ENCODE measurements at places on chromosomes 5 and 9. TPM values are rescaled to one million over a fixed set of nuclear protein-coding genes. Genes with fewer than 3 reads are reported as not detected.

LMAN2 gene
- total RNA-seq, result 148 TPM

SH2D3C gene
- total RNA-seq, result 0.17 TPM

- DNase-seq, result no peak
Measured at GRCh38 chr5:171714261-171714660, 71.4 kb upstream of the SMIM23 start.

CDC37L1 gene
- total RNA-seq, result 15.3 TPM

GRCh38 chr5:129820-130219, 37.9 kb downstream of the PLEKHG4B start:
- no peak for DNase-seq

IFNA17 gene
- not detected for total RNA-seq

GRCh38 chr5:103409013-103409670, 150.6 kb downstream of the MACIR start:
- no peak for DNase-seq

- DNase-seq, result no peak
Measured at GRCh38 chr9:75914883-75915452, 24.5 kb downstream of the PCSK5 start.

- no peak for DNase-seq
Measured at GRCh38 chr9:131478421-131478868, 24.3 kb upstream of the POMT1 start.

- DNase-seq, result no peak
Measured at GRCh38 chr5:163914910-163915309, 409.5 kb downstream of the MAT2B start.

HDAC3 gene
- 67.5 TPM for total RNA-seq

DNA sequence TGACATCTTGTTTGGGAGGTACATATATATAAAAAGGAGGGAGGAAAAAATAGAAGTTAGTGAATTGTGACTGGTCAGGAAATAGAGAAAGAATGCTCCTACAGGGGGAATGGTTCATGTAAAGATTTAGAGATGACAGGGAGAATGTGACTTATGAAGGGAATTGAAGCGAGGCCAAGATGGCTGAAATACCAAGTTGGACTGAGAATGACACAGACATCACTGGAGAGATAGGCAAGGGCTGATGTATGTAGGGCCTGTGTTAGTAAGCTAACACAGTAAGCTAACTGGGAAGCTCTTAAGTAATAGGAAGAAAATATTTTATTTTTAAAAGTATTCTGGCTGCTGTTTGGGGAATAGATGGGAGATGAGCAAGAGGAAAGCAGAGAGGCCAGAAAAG, 286.3 kb downstream of the NNT start:
- DNase-seq, result no peak

SPINK7 gene
- not detected for total RNA-seq

- no peak for DNase-seq
Measured at GRCh38 chr5:126189862-126190261, 233.3 kb upstream of the GRAMD2B start.

GRCh38 chr5:54421976-54422375, 33.5 kb upstream of the HSPB3 start:
- DNase-seq, result no peak

- no peak for DNase-seq
Measured at GRCh38 chr9:6051511-6051950, 36.1 kb upstream of the RANBP6 start.

DNA sequence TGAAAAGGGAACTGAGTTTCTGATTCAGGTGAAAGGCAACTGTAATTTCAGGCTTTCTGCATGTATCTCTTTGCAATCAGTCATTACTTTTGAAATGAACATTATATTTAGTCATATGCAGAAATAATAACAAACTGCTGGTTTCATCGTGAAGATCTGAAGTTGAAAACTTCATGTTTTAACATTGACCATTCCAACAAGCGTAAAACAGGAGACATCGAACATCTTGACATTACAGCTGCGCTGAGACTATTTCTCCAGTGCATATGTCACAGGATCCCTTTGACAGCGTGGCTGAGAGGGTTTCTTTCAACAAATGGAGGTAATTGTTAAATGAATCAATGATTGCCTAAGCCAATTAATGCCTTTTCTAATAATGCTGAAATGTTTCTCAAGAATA, 38.2 kb upstream of the ZSWIM6 start:
- no peak for DNase-seq
